SK-N-SH (cell line): ENCODE measurements at places on chromosomes 16 and 17.

GRCh38 chr17:63542942-63543821, 7.1 kb upstream of the DCAF7 start:
- DNase-seq: peak; percentile 44

DNA sequence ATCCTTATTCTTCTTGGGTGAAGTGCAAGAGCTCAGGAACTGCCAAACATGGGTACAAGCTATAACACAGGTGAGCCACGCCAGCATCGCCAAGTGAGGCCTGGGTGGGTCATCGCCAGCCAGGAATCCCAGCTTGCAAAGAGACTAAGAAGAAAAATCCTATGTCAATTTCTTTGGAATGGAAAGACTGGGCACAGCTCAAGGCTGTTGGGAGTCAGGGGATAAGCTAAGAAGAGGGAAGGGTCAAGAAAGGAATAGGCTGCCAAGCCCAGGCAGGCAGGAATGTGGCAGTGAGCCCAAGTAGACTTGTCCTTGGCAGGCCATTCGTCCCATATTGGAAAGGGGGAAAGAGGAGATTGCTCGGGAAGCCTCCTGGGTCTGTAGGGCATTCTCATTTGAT, 191.4 kb upstream of the CDH5 start:
- DNase-seq: no peak

- DNase-seq: peak; percentile 88
These were observed 14.5 kb downstream of the SPIRE2 start for GRCh38 chr16:89842471-89843408.

DNA sequence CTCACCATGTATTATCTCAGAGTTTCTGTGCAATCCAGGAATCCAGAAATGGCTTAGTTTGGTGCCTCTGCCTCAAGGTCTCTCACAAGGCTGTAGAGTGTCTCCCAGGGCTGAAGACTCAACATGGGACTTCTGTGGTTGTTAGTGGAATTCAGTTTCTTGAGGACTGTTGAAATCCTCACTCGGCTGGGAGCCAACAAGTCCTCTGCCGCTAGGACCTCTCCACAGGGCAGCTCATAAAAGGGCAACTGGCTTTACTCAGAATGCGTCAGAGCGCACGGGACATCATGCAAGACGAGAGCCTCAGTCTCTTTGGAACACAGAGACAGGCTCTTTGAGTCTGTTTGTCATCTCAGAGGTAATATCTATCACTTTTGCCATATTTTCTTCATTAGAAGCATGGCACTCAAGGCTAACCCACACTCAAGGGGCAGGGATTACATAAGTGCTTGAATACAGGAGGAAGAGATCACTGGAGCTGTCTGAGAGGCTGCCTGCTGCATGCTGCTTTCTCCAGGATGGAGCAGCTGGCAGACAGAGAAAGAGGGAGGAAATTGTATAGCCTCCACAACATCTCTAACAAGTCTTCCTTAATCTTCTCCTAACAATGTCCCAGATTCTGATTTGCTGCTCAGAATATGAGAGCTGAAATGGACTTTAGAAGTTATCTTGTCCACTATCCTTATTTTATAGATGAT, 97.5 kb upstream of the ASIC2 start:
- no peak for DNase-seq

- DNase-seq: no peak
These were observed 56.3 kb downstream of the MRM3 start for GRCh38 chr17:838486-838885.

GRCh38 chr16:4859900-4860255, 12.6 kb downstream of the UBN1 start:
- no peak for DNase-seq

DNA sequence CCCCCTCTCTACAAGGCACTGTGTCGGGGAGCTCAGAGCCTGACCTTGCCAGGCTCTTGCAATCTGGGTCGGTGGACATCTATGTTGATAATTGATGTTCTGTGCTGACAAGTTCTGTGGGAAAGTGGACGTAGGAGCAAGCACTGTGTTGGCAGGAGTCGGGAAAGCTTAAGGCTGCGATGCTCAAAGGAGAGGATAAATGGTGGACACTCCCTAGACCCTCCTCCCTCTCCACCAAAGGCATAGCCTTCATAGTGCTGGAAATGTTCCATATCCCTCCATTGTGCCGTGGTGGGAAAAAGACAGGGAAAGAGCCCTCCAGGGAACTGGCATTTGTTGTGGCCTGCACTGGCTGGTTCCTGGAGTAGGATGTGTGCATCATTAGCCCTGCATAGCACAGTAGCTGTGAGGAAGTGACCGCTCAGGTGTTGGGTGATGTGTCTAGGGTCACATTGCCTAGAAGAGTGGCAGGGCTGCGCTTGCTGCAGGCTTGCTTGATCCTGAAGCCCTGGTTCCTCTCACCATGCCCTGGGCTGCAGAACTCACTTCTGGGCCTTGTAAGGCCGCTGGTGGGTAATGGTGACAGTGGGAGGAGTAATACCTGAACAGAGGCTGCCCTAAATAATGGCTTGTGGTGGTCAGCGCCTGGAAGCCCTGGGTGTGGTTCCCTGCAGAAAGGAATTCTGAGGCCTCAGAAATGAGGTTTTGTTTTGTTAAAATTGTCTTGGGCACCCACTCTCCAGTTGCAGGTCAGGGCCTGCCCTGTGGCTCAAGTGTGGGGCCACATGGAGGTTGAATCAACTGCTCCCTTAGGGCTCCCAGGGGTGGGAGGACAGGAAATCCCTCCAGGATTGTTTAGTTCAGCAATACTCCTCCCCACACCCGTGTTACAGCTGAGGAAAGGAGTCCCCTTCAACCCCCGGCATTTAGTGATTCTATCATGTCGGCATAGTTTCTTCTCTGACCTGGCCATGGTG, 62.6 kb downstream of the KSR1 start:
- no peak for DNase-seq

DNA sequence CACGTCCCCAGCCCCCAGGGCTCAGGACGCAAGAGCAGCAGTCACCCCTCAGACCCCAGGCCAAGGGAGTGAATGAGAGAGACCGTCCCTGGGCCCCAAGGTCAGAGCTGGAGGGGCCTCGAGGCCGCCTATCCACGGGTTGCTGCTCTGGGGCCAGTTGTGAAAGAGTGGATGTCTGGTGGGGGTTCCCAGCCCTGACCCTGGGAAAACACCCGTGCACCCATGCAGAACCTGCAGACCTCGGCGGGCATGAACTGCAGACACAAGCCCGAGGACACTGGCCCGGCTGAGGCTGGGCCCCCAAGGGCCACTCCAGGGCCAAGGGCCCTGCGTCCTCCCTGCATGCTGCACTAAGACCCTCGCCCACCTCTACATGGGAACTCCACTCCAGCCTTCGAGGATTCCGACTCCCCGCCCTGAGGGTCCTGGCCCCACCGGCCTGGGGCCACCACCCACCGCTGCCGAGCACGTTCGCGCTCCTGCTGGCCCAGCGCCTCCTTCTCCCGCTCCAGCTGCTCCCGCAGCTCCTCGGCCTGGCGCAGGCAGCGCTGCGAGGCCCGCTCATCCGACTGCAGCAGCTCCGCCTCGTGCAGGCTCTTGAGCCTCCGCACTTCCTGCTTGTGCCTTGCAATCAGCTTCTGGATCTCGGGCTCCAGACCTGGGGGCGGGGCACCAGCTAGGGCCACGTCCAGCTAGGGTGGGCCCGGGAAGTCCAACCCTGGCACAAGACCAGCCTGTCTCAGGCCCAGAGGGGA, 27.6 kb upstream of the AATK start:
- no peak for DNase-seq

GRCh38 chr16:17476414-17477259, 5.9 kb upstream of the XYLT1 start:
- DNase-seq: peak; percentile 79

DNA sequence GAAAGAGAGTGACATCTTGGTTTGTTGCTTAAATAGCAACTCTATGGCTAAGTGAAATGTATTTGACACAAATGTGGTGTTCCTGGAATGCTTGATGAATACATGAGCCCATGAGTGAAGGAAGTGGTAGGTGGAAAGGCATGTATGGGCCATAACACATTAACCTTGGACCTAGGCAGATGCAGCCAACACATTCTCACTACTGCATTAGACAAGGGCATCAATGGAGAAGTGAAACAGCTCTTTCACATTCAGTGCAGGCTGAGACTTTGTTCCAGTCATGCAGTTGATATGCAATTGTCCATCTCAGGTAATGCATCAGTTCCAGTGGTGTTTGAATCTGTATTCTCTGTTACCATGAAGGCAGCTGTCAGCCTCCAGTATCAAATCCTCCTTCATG, 133.6 kb downstream of the HS3ST3B1 start:
- no peak for DNase-seq

GRCh38 chr17:57465610-57466009, 209.3 kb downstream of the MSI2 start:
- no peak for DNase-seq

GRCh38 chr16:56289862-56290261, 98.6 kb downstream of the GNAO1 start:
- no peak for DNase-seq

DNA sequence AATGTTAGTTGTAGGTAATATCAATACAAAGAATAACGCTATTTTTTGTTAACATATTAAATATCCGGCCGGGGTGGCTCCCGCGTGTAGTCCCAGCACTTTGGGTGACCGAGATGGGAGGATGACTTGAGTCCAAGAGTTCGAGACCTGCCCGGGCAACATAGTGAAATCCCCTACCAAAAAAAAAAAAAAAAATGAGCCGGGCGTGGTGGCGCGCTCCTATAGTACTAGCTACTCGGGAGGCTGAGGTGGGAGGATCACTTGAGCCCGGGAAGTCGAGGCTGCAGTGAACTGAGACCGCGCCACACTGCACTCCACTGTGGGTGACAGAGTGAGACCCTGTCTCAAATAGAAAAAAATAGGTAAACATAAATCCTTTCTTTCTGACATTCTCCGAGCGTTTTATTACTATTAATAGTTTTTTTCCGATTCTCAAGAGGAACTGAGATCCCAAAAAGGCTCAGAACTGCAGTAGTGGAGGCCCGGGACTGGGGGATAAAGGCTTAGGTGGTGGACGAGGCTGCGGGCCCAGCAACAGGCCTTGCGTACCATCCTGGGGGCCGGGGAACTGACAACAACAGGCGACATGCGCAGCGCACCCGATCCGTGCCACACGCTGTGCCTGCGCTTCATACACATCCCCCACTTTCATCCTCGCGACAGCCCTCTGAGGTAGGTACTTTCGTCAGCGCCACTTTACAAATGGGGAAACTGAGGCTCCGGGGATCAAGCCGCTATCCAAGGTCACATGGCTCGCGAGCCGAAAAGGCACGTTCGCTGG, 919 bp downstream of the N4BP1 start:
- DNase-seq: peak; percentile 66

DNA sequence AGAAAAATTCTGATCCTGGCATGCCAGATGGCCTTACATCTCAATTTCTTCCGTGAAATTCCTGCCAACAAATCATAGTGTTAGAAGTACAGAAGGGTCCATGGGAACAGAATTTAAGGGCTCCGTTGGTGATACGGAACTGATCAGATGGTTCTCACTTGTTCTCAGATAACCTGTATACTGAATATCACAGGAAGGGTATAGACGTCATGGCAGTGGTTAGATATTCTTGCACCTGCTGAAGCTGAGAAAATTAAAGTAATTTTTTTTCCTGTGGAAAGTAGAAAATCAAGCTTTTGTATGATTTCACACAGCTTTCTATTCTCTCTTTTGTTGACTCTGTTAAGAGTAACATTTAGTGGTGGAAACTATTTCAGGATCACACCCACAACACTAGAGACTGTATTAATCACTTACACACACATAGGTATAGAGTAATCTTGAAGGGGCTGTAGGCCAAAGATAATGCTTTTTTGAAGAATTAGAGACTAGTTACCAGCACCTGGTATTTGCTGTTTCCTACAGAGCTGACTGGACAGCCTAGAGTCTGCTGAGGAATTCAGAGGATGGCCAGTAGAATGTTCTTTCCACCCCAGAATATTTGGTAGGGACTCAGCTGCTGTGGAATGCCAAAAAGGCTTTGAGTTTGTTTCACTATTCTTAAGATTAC, 7.5 kb downstream of the TENT4B start:
- DNase-seq: no peak

GRCh38 chr17:42530952-42531454, 5.0 kb upstream of the NAGLU start:
- DNase-seq: no peak

GRCh38 chr16:16092925-16093627, 130.2 kb downstream of the ABCC6 start:
- DNase-seq: no peak

- no peak for DNase-seq
These were observed 15.0 kb downstream of the HASPIN start for GRCh38 chr17:3738562-3739295.

GRCh38 chr16:58459344-58460218, 40.4 kb upstream of the NDRG4 start:
- DNase-seq: no peak

- DNase-seq: peak; percentile 63
These were observed 234.9 kb upstream of the CIBAR2 start for GRCh38 chr16:85347213-85347591.

DNA sequence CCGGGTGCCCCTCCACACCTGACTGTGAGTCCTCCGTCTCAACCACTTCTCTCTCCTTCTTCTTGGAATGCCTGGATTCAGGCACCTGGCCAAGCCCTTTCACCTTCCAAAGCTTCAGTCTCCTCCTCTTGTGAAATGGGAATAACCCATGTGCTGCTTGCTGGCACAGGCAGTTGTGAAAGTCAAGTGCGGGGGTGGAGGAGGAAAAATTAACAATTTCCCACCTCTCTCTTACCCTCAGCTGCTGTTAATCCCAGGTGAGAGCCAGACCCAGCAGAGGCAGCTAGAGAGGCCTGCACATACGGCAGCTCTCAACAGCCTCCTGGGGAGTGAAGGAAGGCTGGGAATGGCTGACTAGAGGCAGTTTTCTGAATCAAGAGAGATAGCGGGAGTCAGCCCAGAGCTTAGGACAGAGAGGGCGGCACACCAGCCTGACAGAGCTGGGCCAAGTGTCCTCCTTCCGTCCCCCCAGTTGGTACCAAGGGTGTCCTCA, 77.9 kb upstream of the LGALS9 start:
- no peak for DNase-seq

- DNase-seq: no peak
These were observed 25.0 kb upstream of the RSL1D1 start for GRCh38 chr16:11876306-11876705.

DNA sequence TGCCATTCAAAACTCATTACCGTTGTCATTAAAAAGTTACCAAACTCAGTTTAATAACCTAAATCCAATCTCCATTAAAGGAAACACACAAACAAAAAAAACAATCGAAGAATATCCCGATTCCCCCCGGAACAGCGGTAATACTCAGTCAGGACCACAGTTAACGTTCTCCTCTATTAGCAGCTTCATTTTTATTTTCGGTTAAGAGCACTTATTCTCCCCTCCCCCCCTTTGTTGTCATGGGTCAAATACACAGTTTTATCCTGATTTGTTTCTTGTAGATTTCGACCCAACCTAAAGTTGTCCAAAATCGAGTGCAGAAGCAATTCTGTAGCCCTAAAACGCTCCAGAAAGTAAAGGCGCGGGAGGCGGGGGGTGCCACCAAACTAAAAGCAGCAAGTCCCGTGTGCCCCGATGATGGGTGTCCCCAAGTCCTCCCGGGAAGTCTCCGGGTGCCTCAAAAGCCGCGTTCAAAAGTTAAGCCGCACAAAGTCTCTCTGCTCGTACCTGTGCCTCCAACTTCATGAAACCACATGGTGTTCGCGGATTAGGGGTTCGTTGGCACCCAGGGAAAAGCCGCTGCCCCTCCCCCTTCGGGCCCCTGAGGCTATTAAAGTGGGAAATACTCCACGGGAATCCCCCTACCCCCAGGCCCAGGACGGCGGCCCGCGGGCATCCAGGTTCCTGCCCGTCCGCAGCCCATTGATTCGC, 996 bp downstream of the SUMO2 start:
- peak; percentile 36 for DNase-seq
